Vagina (tissue), 2 donors: ENCODE measurements at places on chromosomes 5 and 9. TPM values are rescaled to one million over a fixed set of nuclear protein-coding genes. Genes with fewer than 3 reads are reported as not detected.

FAM169A gene
- total RNA-seq, result 0.98 TPM

FGF18 gene
- 1.7 TPM for total RNA-seq

DNA sequence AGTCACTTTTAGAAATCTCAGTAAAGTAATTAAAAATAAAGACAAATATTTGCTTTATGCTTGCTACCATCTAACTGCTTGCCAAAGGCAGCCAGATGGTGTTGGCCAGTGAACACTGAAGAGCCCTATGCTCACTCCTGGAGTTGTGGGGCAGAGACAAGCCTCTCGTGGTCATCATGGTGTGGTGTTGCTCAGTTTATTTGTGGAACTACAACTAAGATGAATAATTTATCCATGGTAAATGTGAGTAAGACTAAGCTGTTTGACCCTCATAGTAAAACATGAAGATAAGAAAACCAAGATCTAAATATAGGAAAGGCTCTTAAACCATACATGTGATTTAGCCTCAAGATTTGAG is 100.7 kb downstream of the PDE8B start:
- no peak overlapping the region for H3K27ac ChIP-seq
- no peaks in the 10 kb centered on the region for H3K27me3 ChIP-seq
- H3K36me3 ChIP-seq, result no peaks in the 10 kb centered on the region

ADAMTS12 gene
- 7.6 TPM for total RNA-seq

DNA sequence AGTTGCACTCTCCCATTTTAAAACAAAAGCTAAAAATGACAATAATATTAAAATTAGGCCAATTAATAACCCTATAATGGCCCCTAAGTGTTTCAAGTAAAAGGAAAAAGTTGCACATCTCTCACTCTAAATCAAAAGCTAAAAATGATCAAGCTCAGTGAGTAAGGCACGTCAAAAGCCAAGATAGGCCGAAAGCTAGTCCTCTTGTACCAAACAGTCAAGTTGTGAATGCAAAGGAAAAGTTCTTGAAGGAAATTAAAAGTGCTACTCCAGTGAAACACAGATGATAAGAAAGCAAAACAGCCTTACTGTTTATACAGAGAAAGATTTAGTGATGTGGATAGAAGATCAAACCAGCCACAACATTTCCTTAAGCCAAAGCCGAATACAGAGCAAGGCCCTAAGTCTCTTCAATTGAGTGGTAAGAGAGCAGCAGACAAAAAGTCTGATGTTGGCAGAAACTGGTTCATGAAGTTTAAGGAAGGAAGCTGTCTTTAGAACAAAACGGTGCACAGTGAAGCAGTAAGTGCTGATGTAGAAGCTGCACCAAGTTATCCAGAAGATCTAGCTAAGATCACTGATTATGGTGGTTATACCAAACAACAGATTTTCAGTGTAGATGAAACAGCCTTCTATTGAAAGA is 144.1 kb upstream of the ACOT12 start:
- H3K36me3 ChIP-seq, result no peaks in the 10 kb centered on the region
- H3K27ac ChIP-seq, result no peak overlapping the region
- DNase-seq, result no peak
- peaks cover 8% of the 10 kb centered on the region for H3K4me1 ChIP-seq
- no peaks in the 10 kb centered on the region for H3K27me3 ChIP-seq
